ENCODE measurements at places on chromosomes 12 and 14. TPM values are rescaled to one million over a fixed set of nuclear protein-coding genes. Genes with fewer than 3 reads are reported as not detected.
A peak's percentile ranks its signal among the peaks of the same experiment; 100 is the strongest.

DNA sequence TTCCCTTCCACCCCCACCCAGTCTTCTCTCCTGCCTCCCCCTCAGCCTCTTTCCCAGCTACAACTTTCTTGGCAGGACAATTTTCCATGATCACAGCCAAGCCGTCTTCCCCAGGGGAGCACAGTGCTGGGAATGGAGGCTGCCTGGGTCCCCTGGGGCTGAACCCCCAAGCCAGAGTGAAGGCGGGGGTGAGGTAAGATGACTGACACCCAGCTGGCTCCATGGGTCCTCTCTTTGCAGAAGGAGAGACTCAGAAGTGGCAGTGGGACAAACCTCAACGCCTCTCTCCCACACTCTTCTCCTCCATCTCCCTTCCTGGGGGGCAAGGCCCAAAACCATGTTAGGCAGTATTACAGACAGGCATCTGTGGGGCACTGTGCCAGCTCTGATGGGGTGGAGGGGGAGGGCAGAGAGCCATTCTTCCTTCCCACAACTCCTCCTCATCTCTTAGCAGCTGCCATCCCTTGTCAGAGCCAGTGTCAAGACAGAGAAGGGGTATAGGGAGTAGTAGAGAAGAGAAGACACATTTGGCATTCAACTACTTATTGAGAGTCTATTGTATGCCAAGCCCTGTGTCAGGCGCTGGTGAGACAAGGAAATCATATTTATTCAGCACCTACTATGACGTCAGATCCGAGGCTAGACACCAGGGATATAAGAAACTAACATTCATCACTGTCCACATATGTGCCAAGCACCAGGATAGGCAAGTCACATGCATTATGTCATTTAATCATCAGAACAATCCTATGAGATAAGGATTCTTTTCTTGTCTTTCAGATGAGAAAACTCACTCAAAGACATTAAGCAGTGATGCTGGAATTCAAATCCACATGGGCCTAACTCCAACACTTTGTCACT lies 3.6 kb downstream of the ITGA7 start:
- H3K4me1 ChIP-seq = peaks cover 50% of the 10 kb centered on the region
- peak overlapping the region; percentile 65 for H3K4me3 ChIP-seq
- peak overlapping the region; percentile 87 for H3K27ac ChIP-seq
- no peaks in the 10 kb centered on the region for H3K27me3 ChIP-seq

GRCh38 chr14:51182131-51182565 lies 57.9 kb upstream of the TMX1 start:
- H3K4me3 ChIP-seq = no peak overlapping the region
- no peak overlapping the region for H3K27ac ChIP-seq
- DNase-seq = no peak
- H3K4me1 ChIP-seq = no peaks in the 10 kb centered on the region
- H3K27me3 ChIP-seq = no peaks in the 10 kb centered on the region

- peaks cover 9% of the 10 kb centered on the region for H3K4me1 ChIP-seq
- no peak overlapping the region for H3K4me3 ChIP-seq
- no peak for DNase-seq
- no peaks in the 10 kb centered on the region for H3K27me3 ChIP-seq
- peaks cover 3% of the 10 kb centered on the region for H3K36me3 ChIP-seq
Measured at GRCh38 chr12:1491983-1492697, 102.2 kb downstream of the FBXL14 start.

GRCh38 chr14:73728717-73729330 lies 14.6 kb upstream of the PNMA1 start:
- no peak overlapping the region for H3K4me3 ChIP-seq
- peak overlapping the region; percentile 87 for H3K27ac ChIP-seq
- no peak for DNase-seq
- peaks cover 48% of the 10 kb centered on the region for H3K4me1 ChIP-seq

DNA sequence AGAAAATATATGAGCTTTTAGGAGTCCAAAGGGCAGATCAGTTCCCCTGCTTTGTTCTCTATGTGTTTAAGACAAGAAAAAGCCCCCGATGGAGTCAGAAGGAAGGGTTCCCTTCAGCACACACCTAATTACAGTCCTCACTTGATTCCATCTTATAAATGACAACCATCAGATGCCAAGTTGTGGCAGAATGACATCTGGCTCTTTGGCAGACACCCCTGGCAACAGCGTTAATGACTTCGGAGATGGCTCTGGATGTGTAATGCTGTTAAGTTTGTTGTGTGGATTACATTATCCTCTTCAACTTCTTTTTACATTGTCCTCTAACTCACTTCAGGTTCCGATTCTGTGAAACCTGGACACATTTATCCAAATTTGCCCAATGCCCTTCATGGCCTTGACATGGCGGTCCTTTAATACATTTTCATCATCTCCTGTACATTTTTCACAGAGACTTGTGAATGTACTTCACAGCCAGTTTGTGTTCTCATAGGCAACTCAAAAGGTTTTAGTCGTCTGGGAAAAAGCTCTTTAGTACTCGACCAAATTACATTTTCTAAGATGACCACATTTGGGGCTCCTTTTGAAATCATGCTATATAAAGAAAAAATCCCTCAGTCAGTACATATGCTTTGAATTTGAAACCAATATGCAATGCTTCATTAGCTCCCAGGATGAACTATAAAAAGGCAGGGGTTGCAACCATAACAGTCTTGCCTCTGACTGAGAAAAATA lies 667.8 kb downstream of the NOVA1 start:
- DNase-seq = no peak
- no peaks in the 10 kb centered on the region for H3K27me3 ChIP-seq
- H3K4me3 ChIP-seq = no peak overlapping the region
- no peak overlapping the region for H3K27ac ChIP-seq
- H3K4me1 ChIP-seq = no peaks in the 10 kb centered on the region

GRCh38 chr14:93027810-93028723 lies 87.7 kb downstream of the ITPK1 start:
- no peak for DNase-seq
- no peak overlapping the region for H3K27ac ChIP-seq
- no peaks in the 10 kb centered on the region for H3K27me3 ChIP-seq
- no peak overlapping the region for H3K4me3 ChIP-seq
- peaks cover 28% of the 10 kb centered on the region for H3K4me1 ChIP-seq

DNA sequence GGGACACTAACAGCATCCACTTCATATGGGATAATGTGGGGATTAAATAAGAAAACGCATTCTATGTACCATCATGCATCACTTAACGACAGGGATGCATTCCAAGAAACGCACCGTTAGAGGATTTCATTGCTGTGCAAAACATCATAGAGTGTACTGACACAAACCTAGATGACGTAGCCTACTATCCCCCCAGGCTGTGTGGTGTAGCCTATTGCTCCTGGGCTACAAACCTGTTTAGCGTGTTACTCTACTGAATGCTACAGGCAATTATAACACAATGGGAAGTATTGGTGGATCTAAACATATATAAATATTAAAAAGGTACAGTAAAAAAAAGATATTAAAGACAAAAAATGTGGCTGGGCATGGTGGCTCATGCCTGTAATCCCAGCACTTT lies 230.6 kb downstream of the KSR2 start:
- DNase-seq = no peak
- H3K4me1 ChIP-seq = no peaks in the 10 kb centered on the region
- H3K27me3 ChIP-seq = no peaks in the 10 kb centered on the region
- H3K4me3 ChIP-seq = no peak overlapping the region
- H3K27ac ChIP-seq = no peak overlapping the region
- no peaks in the 10 kb centered on the region for H3K36me3 ChIP-seq

DNA sequence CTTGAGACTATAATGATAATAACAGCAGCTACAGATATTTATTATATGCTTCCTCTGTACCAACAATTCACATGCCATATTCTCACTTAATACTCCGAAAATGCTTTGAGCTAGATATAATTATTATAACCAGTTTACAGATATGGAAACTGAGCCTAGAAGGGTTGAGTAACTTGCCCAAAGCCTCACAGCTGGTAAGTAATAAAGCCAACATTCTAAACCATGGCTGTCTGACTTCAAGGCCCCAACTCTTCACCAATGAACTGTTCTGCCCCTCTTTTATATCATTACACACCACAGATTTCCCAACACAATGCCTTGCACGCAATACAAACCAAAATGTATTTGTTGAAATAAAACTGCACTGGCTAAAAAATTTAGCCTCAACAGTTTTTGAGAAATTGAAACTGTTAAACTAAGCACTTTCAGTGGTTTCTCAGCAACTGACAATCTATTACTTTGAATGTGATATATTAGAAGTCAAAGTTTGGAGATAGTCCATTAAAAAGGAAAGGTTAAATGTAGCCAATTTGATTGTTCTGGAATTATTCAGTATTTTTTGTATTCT lies 222.5 kb upstream of the ARHGAP5 start:
- no peak for DNase-seq
- no peaks in the 10 kb centered on the region for H3K36me3 ChIP-seq
- H3K4me1 ChIP-seq = no peaks in the 10 kb centered on the region
- no peaks in the 10 kb centered on the region for H3K27me3 ChIP-seq
- H3K27ac ChIP-seq = no peak overlapping the region

GRCh38 chr14:75566321-75566720 lies 12.1 kb upstream of the FLVCR2 start:
- DNase-seq = no peak
- H3K27me3 ChIP-seq = no peaks in the 10 kb centered on the region
- no peak overlapping the region for H3K4me3 ChIP-seq

GRCh38 chr12:52155048-52155868 lies 36.6 kb downstream of the KRT80 start:
- no peaks in the 10 kb centered on the region for H3K36me3 ChIP-seq
- no peak overlapping the region for H3K4me3 ChIP-seq
- H3K27ac ChIP-seq = peak overlapping the region; percentile 99
- H3K4me1 ChIP-seq = peaks cover 49% of the 10 kb centered on the region
- DNase-seq = no peak

DNA sequence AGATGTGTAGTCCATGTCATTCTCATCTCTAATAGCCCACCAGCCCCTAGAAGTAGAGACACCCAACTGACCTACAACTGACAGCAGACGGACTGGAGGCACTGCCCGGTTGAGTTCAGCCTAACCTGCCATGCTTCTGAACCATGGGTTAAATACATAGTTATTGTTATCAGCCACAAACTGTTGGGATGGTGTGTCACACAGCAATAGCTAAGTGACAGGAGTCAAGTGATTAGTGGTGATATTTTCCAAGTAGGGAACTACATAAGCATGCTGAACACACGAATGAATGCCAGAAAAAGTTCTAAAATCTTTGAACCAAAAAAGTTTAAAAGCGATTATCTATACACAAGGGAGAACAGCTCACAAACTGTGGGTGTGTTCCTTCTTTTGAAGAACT lies 80.1 kb downstream of the SYNE3 start:
- H3K27me3 ChIP-seq = no peaks in the 10 kb centered on the region
- DNase-seq = no peak
- H3K36me3 ChIP-seq = peaks cover 5% of the 10 kb centered on the region
- no peak overlapping the region for H3K27ac ChIP-seq

DNA sequence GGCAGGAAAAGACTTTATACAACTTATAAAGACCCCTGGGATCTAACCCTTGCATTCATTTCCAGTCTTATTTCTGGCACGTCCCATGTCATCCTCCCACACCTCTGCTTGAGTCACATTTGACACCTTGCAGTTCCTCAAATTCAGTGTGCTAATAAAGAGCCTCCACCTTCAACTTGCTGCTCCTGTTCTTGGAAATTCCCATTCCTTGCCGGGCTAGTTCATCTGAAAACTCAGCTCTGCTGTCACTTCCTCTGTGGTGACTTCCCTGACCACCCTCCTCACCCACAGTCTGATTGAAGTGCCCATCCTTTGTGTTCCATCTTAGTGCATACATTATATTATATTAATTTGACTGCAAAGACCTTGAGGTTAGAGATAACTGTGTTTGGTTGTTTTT lies 37.4 kb upstream of the PSMA6 start:
- H3K36me3 ChIP-seq = no peaks in the 10 kb centered on the region
- H3K27me3 ChIP-seq = no peaks in the 10 kb centered on the region
- H3K4me1 ChIP-seq = no peaks in the 10 kb centered on the region
- H3K4me3 ChIP-seq = no peak overlapping the region
- no peak overlapping the region for H3K27ac ChIP-seq

GRCh38 chr12:87127272-87127671 lies 871.1 kb upstream of the MGAT4C start:
- H3K36me3 ChIP-seq = no peaks in the 10 kb centered on the region
- H3K4me1 ChIP-seq = peaks cover 5% of the 10 kb centered on the region
- H3K4me3 ChIP-seq = no peak overlapping the region
- H3K27me3 ChIP-seq = no peaks in the 10 kb centered on the region

GRCh38 chr14:72777636-72778035 lies 116.3 kb downstream of the DPF3 start:
- no peak overlapping the region for H3K27ac ChIP-seq
- no peaks in the 10 kb centered on the region for H3K27me3 ChIP-seq
- no peaks in the 10 kb centered on the region for H3K36me3 ChIP-seq
- no peaks in the 10 kb centered on the region for H3K4me1 ChIP-seq
- DNase-seq = no peak

DNA sequence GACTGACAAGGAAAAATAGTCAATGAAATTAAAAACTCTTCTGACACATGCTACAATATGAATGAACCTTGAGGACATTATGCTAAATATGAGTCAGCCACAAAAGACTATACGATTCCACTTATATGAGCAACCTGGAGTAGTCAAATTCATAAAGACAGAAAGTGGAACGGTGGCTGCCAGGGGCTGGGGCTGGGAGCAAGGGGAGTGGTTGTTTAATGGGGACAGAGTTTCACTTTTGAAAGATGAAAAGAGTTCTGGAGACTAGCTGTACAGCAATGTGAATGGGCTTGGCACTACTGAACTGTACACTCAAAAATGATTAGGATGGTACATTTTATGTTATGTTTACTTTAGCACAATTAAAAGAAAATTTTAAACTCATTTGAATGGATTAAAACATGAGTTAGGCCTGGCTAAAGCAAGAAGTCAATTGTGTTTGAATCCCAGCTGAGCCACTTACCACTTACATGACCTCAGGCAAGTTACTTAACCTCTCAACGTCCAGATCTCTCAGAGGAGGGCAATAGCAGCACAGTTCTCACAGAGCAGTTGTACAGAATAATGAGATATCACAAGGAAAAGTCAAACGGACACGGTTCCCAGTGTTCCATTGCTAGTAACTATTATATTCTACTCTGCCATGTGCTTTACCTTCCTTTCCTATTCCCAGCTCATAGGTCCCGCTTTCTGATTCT lies 102.5 kb downstream of the SPTSSA start:
- no peak for DNase-seq
- no peaks in the 10 kb centered on the region for H3K36me3 ChIP-seq
- H3K4me1 ChIP-seq = peaks cover 16% of the 10 kb centered on the region
- no peak overlapping the region for H3K4me3 ChIP-seq

- no peaks in the 10 kb centered on the region for H3K27me3 ChIP-seq
- H3K4me1 ChIP-seq = no peaks in the 10 kb centered on the region
- DNase-seq = no peak
- H3K27ac ChIP-seq = no peak overlapping the region
- no peaks in the 10 kb centered on the region for H3K36me3 ChIP-seq
Measured at GRCh38 chr14:35985474-35986218, 159.5 kb downstream of the BRMS1L start.

DNA sequence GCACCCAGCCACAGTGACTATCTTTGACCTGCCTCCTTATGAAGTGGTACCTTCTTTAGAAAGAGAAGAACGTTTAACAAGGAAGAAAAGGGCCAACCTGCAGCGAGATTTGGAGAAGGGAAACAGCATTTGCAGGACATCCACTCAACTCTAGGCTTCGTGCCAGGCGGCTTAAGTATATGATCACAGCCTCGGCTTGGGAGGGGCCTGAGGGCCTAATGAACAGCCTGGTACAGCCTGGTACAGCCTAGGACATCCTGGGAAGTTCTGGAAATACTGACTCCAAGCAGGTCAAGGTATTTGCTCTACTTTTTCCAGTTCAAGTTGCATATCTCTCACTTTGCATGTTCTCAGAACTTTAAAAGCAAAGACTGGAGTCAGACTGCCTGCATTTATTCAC lies 16.1 kb downstream of the HCAR2 start:
- no peak overlapping the region for H3K4me3 ChIP-seq
- no peaks in the 10 kb centered on the region for H3K27me3 ChIP-seq
- H3K36me3 ChIP-seq = no peaks in the 10 kb centered on the region
- H3K4me1 ChIP-seq = no peaks in the 10 kb centered on the region

The PAH gene
- not detected for total RNA-seq

The GALNT9 gene
- total RNA-seq = not detected

The REC8 gene
- total RNA-seq = 7.4 TPM

The CATSPERB gene
- 0.82 TPM for total RNA-seq
